ENCODE measurements at places on chromosomes 12 and 14.
A peak's percentile ranks its signal among the peaks of the same experiment; 100 is the strongest.

DNA sequence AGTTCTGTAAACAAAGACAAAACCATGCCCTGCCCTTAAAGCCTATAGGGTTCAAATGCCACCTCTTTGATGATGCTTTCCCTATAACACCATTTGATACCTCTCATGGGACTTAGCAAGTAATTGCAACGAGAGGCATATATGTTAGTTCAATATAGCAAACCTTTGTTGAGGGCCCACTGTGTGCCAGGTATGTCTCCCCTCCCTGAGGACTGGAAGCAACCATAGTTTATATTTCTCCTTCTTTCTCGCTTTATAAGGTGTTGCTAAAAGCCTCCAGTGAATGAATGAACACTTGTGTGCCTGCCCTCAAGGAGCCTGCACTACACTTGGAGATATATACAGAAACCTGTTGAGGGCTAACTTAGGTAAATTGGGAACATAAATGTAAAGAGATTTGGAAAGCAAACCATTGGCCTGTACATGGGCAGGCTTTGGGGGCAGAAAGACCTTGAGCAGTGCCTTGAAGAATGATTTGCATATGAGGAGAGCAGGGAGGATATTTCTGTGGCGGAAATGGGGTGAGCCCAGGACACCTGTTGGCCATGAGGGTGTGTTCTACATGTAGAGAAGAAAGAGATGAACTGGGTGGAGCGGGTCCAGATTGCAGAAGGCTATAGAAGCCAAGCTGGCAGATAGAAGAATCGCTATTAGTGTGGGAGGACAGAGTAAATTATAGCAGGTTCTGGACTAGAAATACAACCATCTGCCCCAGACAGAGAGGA lies 1.8 kb upstream of the CKAP4 start:
- no peak for DNase-seq

GRCh38 chr12:14171106-14171505 lies 189.7 kb upstream of the GRIN2B start:
- DNase-seq = no peak

- no peak for DNase-seq
Observed at GRCh38 chr14:105067140-105067968, 2.1 kb upstream of the GPR132 start.

- DNase-seq = no peak
Observed at GRCh38 chr12:76031081-76031413, 529 bp downstream of the PHLDA1 start.

DNA sequence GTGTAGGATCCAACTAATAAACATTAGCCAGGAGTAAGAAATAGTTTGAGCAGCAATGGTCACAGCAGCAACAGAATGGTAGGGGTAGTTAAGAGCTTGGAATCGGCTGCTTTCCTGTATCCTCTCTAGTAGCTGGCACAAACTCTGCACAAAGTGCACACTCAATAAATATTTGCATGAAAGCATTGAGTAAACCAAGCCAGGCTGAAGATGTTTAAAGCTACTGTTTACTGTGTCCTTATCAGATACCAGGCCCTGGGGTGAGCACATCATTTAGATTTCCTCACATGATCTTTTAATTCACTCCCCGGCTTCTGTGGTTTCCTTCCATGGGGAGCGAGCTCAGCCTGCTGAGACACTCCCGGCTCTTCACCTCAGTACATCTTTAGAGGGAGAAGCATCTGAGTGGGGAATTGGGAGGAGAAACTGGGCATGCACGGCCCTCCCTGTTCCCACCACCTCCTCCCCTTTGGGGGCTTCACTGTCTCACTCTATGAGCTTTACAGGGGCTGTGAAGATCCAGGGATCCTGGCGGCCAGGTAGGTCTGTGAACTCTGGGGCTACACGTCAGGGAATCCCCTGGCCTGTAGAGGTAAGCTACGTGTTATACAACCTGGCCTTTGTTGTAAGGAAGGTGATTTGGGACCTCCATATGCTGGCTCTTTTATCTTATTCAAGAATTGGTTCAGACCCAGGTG lies 107.2 kb upstream of the VASH1 start:
- no peak for DNase-seq

DNA sequence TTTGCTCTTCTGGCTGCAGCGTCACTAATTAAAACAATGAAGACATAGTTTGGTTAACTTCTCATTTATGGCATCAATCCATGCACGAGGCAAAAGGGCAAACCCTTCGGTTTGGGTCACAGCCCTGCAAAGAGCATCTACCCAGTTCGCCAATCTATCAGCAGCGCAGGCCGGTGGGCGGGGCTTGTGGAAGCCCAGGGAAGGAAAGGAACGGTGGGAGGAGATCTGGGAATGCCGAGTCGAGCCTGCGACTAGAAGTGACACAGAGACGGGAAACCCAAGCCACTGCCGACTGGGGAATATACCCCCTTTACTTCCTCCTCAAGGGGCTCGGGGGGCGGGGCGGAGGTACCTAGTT lies 466 bp downstream of the KICS2 start:
- peak; percentile 95 for DNase-seq

DNA sequence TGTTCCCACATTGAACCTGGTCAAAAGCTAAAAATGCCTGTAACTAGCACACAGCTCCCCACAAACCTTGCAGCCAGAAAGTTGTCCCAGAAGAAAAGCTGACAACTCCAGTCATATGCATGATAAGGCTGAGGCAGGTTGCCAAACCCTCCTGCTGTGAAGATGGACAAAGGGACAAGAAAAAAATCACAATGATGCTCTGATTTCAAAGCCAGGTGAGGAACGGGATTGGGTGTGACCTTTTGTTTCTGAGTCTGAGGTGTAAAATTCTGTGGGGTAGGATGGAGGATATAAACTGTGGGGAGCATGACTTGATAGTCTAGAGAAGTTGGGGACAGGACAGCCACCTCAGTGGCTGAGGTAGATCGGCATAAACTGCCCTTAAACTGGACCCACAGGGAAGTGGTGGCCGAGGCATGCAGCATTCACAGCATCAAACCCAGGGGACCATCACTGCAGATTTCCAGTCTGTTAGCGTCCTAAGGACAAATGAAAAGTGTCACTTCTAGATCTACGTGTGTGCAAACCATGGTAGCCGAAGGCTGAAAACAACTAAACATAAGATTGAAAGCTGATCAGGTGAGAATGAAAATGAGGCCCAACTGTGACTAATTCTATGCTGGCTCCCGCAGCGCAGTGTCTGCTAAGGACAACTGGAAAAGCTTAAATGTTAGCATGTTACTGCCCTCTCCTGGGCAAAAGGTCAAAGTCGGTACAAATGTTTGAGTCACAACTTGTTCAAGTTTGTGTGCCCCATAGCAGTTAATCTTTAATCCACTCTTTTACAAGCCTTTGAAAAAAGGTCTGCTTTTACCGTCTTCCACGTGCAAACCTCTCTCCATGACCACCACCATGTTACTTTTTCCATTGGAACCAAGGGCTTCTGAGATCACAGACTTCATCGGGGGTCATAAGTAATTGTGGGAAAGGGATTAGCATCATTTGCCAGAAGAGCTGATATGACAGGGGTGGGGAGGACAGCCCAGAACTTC lies 39.8 kb downstream of the GRIN2B start:
- DNase-seq = peak; percentile 85

GRCh38 chr14:42541535-42542001 lies 934.9 kb downstream of the LRFN5 start:
- no peak for DNase-seq

DNA sequence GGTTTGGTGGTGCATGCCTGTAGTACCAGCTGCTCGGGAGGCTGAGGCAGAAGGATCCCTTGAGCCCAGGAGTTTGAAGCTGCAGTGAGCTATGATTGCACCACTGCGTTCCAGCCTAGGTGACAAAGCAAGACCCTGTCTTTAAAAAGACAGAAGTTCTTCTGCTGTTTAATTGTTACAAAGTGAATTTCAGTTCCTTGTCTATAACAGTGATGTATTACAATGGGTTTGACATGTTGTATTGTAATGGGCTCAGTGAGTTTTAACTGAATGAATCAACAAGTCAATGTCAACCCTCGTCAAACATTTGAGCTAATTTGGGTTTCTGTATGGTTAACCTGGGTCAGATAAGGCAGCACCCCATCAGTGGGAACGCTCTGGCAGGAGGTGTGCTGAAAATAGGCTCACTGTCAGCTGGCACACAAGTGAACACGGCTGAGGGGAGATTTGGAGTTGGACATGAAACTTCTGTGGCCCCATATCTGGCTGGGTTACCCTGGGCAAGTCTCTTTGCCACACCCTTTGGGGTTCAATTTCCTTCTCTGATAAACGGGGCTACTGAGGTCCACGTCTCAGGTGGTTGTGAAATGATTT lies 14.0 kb upstream of the TRPV4 start:
- no peak for DNase-seq

DNA sequence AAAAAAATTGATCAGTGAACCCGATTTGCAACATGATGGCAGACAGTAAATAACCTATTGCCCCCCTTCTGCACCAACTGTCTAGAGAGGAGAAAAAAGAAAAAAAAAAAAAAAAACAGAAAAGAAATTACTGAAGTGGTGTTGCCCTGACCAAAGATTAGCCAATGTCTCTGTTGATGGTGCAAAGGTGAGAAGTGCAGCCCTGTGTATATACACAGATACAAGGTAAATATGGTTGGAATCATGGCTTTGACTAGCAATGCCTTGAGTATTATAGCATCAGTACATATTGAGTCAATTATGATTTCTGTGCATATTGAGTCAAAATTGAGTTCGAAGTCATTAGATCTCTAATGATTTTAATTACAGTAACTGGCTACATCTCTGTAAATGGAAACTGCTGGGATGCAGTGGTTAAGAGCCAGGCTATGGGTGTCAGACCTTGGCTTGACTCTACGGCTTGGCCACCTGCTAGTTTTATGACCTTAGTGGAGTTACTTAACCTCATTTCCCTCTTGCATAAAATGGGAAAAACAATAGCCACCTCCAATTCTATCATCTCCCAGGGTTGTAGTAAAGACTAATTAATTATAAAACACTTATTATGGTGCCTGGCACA lies 51.0 kb downstream of the EGLN3 start:
- DNase-seq = no peak

DNA sequence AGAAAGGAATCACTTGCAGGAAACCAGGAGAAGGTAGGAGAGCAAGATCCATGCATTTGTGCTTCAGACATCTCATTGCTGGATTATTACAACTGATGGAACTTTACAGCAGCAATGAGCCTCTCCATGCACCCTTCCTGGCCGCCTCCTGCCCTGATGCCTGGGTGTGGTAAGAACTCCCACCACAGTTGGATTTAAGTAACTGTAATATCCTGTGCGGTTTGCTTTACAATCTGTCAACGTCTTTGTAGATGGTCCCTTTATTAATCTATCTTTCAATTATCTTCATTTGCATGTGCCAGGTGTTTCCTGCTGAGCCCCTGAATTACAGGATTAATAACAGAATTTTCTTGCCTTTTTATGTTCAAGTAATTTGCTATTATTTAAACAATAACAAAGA lies 1300.5 kb upstream of the TMEM132C start:
- DNase-seq = no peak

- peak; percentile 64 for DNase-seq
Observed at GRCh38 chr14:93150227-93151208, 34.2 kb downstream of the MOAP1 start.

- no peak for DNase-seq
Observed at GRCh38 chr12:70080566-70080965, 162.7 kb upstream of the CNOT2 start.

GRCh38 chr14:96357216-96357615 lies 5.9 kb downstream of the ATG2B start:
- no peak for DNase-seq

GRCh38 chr14:55807053-55807880 lies 227.3 kb downstream of the KTN1 start:
- DNase-seq = no peak

GRCh38 chr14:94132285-94132887 lies 3.0 kb upstream of the IFI27L2 start:
- peak; percentile 80 for DNase-seq

DNA sequence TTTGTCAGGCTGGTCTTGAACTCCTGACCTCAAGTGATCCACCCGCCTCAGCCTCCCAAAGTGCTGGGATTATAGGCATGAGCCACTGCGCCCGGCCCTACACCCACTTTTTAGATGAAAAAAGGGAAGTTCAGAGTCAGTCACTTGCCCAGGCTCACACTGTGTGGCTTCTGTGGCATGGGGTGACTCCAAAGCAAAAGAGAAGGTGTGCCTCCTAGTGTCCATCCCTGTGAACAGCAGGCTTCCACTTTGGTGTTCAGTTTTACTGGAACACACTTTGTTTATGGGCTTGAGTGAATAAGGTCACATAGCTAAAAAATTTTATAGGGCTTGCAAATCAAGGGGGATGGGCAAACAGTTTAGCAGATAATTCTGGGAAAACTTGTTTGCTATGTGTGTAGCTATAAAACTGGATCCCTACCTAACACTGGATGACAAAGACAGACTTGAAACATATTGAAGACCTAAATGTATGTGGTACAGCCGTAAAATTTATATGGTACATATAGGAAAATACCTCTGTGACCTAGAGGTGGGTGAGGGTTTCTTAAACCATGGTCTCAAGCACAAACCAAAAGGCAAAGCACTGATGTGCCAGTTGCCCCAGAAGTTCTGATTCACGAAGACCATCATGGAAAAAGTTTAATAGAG lies 54.9 kb downstream of the EID3 start:
- DNase-seq = peak; percentile 66

DNA sequence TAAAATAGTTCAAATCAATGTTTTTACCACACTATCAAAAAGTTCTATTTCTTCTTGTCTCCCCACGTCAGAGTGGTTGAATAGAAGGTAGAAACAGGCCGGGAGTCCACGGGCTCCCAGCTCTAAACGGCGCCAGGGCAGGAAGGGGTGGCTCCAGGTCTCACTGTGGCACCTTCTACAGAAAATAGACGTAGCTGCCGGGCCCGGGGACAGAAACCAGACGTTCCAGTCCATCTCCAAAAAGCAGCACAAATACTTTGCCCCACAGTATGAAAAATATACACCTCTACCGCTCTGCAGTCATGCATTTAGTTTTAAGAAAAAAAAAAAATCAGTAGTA lies 30.9 kb downstream of the CCNK start:
- no peak for DNase-seq

- DNase-seq = peak; percentile 90
Observed at GRCh38 chr12:113462117-113462774, 9.4 kb downstream of the LHX5 start.

DNA sequence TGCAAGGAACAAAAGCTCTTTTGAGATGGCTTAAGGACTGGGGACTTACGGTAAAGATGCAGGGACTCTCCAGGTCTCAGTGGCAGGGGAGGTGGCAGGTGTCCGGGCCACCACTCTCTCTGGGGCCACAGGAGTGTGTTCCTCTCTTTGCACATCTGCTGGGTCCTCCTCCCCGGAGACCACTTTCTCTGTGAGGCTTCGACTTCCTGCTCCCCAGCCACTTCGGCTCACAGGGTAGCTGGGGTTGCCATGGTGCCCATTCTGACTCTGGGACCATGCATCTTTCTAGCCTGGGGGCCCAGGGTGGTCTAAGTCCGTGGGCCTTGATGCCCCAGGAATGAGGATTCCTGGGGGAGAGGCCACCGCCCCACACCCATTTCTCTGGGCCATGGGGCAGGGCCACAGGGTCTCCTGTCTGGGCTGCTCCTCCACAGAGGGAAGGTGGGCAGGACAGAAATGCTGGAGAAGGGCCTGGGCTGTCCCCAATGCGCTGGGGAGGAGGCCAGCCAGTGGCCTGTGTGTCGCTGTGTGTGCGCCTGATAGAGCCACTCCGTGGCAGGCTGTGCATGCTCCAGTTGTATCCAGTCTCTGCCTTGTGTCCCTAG lies 38.5 kb downstream of the CCDC92 start:
- DNase-seq = no peak

Data from neural progenitor cell (in vitro differentiated cells).